ENCODE measurements at places on chromosomes 3 and 15.

DNA sequence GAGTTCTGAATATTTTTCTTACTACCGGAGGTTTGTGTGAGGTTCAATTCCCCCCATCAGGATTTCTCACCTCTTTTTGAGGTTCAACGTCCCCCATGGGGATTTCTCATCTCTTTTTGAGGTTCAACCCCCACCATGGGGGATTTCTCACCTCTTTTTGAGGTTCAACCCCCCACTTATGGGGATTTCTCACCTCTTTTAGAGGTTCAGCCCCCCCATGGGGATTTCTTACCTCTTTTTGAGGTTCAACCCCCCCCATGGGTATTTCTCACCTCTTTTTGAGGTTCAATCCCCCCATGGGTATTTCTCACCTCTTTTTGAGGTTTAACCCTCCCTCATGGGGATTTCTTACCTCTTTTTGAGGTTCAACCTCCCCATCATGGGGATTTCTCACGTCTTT lies 26.3 kb downstream of the NDUFB4 start:
- no peak for DNase-seq

- no peak for DNase-seq
Observed at GRCh38 chr3:187795207-187795960, 50.1 kb upstream of the BCL6 start.

- DNase-seq = no peak
Observed at GRCh38 chr3:105385819-105386508, 19.3 kb downstream of the ALCAM start.

DNA sequence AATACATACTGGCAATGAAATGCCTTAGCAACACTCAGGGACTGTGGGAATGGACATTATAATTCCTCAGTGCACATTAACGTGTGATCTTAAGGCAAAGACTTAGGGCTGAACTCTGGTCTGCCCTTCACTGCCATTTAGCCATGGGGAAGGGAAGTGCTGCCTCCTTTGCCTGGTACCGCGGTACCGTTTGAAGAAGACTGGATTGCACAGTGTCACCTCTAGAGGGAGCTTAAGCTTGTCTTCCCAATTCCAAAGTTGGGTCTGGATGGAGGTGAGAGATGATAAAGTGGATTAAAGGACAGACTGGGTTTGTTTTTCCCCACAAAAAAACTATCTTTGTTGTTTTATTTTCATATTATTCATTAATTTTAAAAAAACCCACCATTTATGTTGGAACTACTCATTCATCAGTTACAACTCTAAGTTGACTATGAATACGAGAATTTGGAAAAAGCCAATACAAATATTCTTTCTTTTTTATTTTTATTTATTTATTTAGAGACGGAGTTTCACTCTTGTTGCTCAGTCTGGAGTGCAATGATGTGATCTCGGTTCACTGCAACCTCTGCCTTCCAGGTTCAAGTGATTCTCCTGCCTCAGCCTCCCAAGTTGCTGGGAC lies 60.0 kb upstream of the SYN2 start:
- DNase-seq = no peak

DNA sequence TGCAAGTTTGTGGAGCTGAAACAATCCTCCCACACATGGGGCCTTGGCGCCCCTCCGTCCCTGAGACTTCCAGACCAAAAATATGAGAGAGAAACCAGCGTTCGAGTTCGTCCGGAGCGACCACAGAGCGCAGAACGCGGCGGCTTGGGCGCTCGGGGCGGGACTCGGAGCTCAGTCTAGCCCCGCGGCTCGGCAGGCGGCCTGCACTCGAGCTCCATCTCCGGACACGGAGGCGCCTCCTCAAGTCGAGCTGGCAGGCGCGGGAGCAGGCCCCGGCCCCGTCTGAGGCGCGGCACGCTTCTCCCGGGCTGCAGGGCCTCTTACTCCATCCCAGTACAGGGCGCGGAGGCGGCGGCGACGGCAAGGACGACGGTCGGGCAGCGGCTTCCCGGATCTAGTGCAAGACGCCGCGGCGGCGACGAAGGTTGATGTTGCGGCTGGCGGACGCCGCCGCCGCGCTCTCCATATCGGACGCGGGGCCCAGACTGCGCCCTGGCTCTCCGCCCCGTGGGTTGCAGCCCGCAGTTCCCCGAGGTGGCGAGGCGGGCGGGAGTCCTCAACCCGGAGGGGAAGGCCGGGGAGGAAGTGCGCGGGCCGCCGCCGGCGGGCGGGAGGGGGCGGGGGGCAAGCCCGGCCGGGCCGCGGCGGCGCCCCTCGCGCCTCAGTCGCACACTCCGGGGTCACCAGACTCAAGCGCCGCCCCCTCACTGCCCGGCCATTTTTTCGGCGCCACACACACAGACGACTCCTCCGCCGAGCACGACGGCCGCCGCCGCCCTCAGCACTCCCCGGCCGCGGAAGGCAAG lies 674 bp downstream of the MSL2 start:
- DNase-seq = no peak

DNA sequence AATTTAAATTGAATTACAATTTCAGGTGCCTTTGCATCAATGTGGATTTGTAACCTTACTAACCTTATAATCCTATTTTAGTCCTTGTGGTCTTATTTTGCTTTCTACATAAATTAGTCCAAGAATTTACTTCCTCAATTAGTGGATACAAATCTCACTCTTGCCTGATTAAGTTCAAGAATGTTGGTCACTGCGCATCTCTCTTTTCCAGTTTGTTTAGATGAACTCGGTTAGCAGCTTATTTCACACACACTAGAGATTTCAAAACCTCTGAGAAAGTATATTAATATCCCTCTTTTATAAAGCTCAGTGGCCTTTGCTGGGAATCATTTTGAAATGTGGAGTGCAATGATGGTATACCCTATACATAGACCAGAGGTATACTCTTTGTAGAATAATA lies 243.4 kb downstream of the DTWD1 start:
- no peak for DNase-seq

- no peak for DNase-seq
Observed at GRCh38 chr3:165521131-165521871, 315.9 kb downstream of the BCHE start.

GRCh38 chr3:102525624-102526023 lies 90.8 kb downstream of the ZPLD1 start:
- DNase-seq = no peak

- DNase-seq = no peak
Observed at GRCh38 chr3:155372281-155372680, 78.8 kb upstream of the STRIT1 start.

DNA sequence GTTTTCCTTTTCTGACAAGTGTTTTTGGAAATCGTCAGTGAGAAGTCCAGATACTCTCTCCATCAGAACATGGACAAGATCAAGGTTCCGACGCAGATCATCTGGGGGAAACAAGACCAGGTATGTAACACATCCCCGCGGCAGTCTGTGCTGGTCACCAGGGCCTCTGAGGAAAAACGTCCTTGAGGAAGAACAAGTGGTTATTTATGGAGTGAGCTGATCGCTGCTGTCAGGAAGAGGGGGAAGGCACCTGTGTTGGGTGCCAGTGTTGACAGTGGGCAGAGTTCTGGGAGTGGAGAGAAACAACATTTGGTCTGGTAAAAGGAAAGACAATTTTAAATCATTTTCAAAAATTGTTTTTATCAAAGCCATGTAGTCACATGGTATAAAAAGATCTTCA lies 20.7 kb upstream of the RPP14 start:
- DNase-seq = no peak

- DNase-seq = no peak
Observed at GRCh38 chr3:114452256-114452655, 158.4 kb downstream of the TIGIT start.

DNA sequence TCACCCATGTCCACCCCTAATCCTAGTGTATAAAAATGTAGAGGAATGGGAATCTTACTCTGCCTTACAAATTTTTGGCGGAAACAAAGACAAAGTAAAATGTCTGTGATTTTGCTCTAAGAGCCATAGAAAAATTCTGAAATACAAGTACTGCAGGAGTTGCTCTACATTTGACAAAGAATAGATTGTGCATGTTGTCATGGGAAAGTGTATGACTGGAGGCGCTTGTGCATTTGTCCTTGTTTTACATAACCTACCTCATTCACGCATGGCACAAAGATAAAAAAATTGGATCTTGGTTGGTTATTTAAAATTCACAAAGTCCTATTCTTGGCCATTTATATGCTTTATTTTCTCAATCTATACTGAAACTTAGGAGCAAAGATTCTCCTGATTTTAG lies 2.0 kb upstream of the TUSC7 start:
- no peak for DNase-seq

DNA sequence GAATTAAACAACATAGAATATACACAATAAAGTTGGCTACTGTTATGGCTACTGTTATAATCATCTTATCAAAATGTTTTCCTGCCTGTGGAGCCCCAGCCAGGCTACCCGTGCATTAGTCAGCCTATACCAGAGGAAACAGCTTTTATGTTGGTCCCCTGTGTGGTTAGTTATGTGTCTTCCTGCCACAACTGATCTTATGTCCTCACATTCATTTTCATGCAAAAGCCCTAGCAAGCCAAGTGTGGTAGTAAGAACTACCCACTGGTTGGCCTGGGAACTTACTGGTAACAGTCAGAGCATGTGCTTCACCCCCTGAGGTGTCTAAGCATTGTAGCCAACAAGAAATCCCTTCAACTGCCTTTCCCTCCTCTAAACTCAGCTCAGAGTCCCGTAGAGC lies 21.8 kb downstream of the MGLL start:
- no peak for DNase-seq

- no peak for DNase-seq
Observed at GRCh38 chr3:144109944-144110343, 138.3 kb downstream of the DIPK2A start.

GRCh38 chr3:171871392-171872274 lies 28.5 kb downstream of the TMEM212 start:
- DNase-seq = no peak

DNA sequence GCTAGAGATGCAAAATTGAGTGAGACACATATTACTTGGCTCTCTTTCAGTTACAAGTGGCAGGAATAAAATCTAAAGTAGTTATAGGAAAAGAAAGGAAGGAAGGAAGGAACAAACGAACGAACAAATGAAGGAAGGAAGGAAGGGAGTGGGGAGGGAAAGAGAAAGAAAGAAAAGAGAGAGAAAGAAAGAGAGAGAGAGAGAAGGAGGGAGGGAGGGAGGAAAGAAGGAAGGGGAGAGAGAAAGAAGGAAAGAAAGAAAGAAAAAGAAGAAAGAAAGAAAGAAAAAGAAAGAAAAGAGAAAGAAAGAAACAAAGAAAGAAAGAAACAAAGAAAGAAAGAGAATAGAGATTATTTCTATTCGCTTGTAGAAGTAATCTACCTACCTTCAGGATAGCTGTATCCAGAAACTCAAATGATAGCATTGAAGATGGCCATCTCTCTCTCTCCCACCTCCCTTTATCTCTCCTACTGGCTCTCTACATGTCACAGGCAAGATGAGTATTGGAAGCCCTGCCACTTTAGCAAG lies 229.7 kb upstream of the TLE3 start:
- no peak for DNase-seq

DNA sequence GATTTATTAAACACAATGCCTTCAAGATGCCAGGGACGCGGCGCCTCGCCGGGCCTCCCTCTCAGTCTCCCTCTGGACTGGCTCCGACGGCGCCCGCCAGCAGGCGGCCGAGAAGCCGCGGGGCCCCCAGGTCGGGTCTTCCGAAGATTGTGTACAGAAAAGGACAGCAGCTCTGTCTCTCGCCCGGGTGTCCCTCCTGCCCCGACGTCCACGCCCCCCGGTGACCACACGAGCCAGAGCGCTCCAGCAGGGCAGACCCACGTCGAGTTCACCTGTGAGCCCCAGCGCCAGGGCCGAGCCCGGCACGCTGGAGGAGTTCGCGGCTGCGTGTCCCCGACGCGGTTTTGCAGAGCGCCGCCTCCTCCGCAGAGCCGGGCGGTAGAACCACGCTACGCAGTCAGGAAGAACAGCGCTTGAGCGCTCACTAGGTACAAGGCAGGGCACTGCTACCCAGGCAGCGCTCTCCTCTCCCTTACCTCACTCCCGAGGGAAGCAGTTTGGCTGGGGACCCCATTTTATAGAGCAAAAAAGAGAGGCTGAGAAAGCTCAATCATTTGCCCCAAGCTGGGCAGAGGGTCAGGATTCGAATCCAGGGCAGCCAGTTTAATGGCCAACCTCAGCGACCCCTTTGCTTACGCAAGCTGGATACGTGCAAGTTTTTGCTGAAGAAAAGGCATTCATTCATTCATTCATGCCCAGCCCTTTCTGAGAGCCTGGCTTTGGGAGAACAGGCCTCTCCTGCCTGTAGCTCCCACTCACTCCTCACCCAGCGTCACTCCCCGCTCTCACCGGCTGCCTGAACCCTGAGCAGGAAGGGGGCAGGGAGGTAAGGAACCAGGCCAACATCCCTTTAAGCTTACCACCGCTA lies 3.0 kb upstream of the TLE3 start:
- DNase-seq = no peak

DNA sequence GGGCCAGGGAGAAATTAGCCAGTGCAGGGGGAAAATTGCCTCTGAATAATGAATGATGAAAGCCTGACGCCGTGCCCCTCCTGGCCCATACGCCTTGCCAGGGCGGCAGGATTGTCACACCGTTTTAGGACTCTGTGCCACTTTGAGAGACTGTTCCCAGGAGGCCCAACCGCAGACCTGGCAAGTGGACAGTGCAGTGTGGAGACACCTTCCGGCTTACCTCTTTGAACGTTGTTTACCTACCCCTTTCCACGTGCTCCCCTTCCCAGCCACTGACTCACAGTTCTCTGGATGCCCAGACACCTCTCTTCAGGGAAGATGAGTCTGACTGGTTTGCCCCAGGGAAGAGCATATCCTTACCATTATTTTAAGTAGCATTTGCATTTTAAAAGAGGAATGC lies 84.0 kb upstream of the PXYLP1 start:
- DNase-seq = no peak

DNA sequence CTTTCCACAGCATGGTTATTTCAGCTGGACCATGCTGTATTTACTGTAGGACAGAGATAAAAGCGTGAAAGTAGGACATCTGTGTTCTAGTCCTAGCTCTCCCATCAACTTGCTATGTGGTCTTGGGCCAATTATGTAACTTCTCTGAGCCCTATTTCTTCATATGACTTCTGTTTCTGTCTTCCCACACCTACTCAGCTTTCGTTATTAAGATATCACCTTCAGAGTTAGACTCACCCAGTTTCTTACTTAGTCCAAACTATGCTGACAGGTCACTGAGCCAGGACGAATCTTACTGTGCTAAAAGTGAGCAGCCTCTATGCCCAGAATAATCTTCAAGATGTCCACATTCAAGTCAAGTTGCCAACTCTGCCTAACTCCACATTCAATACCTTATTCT lies 283.7 kb downstream of the IL5RA start:
- no peak for DNase-seq

DNA sequence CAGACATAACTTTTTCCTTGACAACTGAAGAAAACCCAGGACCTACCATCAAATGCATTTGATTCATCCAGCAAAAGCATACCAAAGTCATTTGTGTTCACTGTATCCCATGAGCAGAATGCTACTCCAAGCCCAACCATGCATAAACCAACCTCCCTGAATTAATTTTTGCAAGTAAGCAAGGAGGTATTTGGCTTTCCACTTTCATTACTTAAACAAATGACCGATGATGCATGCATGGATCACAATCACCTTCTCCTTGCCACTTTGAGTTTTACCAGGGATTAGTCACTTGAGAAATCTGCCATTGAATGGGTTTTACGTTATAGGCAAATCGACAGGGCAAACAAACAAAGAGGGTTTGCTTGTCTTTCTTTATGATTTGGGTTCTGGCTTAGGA lies 214.8 kb downstream of the FMN1 start:
- peak; percentile 93 for DNase-seq

- DNase-seq = no peak
Observed at GRCh38 chr3:89625945-89626344, 518.5 kb downstream of the EPHA3 start.

Measured in kidney epithelial cell (primary cell).